ENCODE measurements at places on chromosomes 16 and 17.

- no peak for DNase-seq
Observed at GRCh38 chr17:67244431-67245072, 444 bp downstream of the HELZ start.

DNA sequence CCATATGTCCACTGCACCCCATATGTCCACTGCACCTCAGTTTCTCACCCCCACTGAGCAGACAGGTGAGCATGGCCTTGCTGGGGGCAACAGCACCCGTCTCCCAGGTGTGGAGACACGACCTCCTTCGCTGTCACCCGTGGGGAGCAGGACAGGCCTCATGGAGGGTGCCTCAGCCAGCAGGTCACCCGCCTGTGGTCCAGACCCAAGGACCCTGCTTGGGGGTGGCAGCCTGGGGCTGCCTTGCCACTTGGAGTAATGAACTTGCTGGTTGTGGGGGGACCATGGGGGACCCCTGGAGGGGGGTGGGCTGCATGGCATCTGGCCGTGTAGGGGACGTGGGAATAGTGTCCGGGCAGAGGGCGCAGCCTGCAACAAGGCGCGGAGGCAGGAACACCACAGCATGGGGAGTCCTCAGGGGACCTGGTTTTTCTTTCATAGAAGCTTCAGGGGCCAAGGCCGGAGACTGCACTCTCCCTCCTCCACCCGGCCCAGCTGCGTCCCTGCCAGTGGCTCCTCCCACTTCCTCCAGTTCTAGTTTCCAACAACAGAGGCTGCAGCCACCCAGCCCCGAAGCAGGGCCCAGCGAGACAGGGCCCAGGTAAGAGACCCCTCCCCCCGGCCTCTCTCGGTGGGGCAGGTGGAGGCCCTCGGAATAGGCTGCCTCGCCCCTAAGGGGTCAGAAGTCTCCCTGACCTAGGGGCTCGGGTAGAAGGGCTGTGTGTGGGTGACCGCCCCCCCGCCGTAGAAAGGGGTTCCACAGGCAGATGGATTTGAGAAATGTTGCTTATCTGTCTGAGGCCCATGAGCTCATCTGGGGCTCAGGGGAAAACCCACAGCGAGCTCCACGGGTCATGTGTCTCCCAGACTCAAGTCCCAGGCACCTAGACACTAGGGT lies at the start of gene NHLRC4:
Gene NHLRC4 (plus strand): TSS at position 531 of the 898 bp plus-strand sequence. CDS start 1,043 bp downstream, outside the sequence.
- no peak for DNase-seq

GRCh38 chr17:44095647-44096496 lies 25.3 kb downstream of the G6PC3 start:
- DNase-seq: no peak

- DNase-seq: no peak
Observed at GRCh38 chr16:48616571-48616970, 6.6 kb upstream of the N4BP1 start.

DNA sequence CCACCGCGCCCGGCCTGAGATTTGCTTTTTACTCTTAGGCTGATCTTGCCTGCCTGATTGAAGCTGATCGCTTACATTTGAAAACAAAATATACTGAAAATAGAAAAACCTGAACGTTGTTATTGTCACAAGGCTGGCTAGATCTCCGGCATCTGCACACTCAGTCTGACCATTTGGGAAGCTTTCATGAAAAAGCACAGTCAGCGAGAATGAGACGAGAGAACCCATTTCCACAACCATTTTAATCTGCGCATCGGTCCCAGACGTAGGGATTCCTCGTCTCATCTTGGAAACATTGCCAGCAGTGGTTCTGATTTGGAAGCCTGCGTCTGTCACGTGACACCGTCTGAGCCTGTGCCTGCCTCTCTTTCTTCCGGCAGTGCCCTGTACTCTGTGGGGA lies 20.9 kb downstream of the SPG7 start:
- no peak for DNase-seq

DNA sequence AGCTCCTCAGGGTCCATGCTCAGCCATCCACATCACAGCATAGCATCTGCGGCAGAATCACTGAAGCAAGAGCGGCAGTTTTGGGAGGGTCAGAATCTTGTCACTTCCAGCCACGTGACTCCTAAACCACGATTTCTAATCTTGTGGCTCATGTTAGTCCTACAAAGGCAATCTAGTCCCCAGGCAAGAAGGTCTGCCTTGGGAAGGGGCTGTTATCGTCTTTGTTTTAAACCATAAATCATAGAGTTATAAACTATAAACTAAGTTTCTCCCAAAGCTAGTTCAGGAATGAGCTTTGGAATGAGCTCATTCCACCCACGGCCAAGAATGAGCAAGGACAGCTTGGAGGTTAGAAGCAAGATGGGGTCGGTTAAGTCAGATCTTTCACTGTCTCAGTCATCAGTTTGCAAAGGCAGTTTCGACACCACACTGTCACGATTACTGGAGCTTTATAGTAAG lies 20.8 kb upstream of the DNAH17 start:
- no peak for DNase-seq

DNA sequence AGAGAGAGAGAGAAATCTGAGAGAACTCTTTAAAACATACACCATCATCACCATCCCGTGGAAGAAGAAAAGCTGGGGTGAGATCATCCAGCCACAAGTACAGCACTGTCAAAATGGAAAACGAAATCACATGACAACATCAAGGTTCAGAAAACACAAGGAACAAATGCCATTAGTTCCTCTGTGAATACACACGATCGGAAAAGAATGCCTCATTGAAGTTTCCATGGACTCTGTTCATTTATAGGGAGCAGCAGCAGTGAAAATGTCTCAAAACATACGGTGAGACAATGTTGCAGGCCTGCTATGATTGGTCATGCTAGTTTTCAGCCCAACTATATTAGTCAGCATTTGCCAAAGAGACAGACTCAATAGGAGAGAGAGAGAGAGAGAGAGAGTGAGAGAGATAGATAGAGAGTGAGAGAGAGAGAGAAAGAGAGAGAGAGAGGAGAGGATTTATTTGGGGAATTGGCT lies 4.4 kb downstream of the CFAP97D1 start:
- DNase-seq: no peak

- DNase-seq: no peak
Observed at GRCh38 chr17:29546830-29547229, 20.0 kb downstream of the ABHD15 start.

DNA sequence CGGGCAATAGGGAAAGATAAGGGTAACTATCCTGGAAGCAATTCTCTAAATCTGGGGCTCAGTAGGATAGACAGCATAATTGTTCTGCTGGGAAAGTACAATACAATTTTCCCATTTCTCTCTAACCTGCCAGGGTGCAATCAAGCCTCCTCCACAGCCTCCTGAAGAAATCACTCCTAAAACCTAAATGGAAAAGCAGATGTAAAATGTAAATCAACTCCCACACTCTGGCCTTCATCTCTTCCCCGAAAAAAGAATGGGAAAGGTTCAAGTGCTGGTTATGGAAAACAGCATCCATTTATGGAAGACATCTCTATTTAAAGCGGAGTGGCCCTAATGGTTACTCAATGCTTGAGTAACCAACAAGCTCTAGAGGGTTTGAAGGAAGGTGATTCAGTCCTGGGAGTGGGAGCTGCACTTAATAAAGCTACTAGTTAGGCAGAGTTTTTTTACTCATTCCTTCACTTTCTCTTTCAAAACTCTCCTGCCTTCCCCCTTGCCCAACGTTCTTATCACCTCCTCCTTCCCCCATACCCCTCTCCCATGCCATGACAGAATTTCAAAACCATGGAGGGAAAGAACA lies 5.1 kb downstream of the MMD start:
- no peak for DNase-seq

DNA sequence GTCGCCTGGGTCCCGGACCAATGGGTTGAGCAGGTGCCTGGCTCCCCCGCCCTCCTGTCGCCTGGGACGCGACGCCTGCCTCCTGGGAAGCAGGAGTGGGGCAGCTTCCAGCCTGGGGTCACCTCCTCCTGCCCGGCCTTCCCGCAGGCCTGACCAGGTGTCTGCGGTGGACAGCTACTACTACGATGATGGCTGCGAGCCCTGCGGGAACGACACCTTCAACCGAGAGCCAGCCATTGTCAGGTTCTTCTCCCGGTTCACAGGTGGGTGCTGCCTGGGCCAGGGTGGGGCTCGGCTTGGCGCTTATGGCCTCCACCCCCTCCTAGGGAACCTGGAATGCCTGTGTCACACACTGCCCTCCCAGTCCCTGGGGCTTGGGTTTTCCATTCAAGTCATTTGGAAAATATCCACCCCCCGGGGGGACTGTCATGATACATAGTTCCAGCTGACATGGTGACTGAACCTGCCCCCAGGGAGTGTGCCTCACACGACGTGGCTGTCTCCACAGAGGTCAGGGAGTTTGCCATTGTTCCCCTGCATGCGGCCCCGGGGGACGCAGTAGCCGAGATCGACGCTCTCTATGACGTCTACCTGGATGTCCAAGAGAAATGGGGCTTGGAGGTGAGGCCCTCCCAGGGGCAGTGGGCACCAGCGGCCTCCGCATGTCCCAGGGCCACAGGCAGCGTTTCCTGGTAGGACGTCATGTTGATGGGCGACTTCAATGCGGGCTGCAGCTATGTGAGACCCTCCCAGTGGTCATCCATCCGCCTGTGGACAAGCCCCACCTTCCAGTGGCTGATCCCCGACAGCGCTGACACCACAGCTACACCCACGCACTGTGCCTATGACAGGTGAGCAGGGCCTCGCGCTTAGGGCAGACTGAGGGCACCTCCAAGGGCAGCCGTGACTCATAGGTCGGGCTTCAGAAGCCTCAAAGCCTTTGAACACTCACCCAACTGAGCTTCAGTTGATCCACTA lies 2.3 kb downstream of the DNASE1 start:
- DNase-seq: no peak

GRCh38 chr16:81888520-81889394 lies 109.7 kb downstream of the PLCG2 start:
- DNase-seq: no peak

- DNase-seq: no peak
Observed at GRCh38 chr17:76271669-76272540, 6.8 kb downstream of the UBALD2 start.

DNA sequence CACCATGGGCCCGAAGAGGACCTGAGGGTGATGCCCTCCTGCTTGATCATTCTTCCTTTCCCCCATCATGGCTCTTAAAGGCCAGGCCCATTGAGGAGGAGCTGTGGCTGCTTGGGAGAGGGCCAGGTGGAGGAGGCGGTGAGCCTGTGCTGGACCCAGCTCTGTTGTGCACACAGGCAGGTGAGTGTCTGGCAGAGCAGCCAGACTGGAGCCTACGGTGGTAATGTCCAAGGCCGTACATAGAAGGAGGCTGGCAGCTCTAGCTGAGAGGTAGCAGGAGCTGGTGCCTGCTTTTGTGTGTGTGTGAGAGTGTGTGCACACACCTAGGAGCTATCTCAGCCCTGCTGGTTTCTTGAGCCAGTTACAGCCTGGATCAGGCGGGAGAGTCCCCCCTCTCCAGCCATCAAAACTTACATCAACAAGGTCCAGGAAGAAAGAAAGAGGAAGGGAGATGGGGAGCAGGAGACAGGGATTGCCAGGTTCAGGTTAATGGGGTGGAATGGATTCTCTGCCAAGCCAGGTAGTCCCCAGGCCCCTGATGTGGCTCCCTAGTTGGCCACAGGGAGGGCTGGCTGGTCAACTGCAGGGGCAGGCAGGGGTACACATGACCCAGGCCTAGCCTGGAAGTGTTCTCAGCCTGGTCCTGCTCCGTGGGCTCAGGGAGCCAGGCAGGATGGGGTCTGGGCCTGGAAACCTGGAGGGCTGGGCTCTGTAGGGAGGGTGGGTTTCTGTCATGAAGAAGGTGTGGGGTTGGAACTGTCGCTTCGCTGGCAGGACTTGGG lies 107.1 kb downstream of the RAP1GAP2 start:
- DNase-seq: no peak

DNA sequence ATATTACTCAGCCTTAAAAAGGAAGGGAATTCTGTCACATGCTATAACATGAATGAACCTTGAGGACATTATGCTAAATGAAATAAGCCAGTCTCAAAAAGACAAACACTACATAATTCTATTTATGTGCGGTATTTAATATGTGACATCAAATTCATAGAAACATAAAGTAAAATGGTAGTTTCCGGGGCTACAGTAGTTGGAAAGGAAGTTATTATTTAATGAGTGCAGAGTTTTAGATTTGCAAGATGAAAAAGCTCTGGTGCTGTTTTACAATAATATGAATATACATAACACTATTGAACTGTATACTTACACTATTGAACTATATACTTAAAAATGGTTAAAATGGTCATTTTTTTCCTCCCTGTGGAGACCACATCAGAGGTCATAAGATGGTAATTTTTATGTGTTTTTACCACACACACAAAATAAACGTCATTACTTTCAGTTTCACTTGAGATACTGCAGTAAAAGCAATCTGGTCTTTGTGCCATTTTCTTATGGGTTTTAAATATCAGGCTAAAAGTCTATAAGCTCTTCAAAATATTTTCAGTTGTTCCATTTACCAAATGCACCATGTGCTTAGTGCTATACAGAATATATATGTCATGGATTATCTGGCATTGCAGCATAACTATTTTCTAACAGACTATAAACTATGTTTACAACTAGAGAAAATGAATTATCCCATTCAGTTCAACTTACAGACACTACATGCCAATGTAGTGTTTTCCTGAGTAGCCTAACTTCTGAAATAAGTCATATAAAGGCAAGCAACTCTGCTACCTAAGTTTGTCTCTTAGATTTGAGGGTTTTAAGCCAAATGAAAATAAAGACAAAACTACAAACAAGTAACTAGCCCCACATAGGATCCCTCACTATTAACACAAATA lies 90.9 kb downstream of the SPAG9 start:
- no peak for DNase-seq

- DNase-seq: no peak
Observed at GRCh38 chr16:637081-638018, 1.2 kb upstream of the METTL26 start.

- peak; percentile 98 for DNase-seq
Observed at GRCh38 chr17:2347805-2348685, 10.7 kb downstream of the SGSM2 start.
